ENCODE measurements at places on chromosomes 5 and 9. TPM values are rescaled to one million over a fixed set of nuclear protein-coding genes. Genes with fewer than 3 reads are reported as not detected.

TXN gene
- total RNA-seq: 415 TPM

ZSWIM6 gene
- 5.3 TPM for total RNA-seq

ZFP37 gene
- 2.1 TPM for total RNA-seq

AQP7 gene
- 1.6 TPM for total RNA-seq

MYMK gene
- total RNA-seq: not detected

MLANA gene
- not detected for total RNA-seq

C9 gene
- 1.4 TPM for total RNA-seq

Data from smooth muscle cell of the coronary artery (primary cell).